ENCODE measurements at places on chromosomes 2 and 18.

DNA sequence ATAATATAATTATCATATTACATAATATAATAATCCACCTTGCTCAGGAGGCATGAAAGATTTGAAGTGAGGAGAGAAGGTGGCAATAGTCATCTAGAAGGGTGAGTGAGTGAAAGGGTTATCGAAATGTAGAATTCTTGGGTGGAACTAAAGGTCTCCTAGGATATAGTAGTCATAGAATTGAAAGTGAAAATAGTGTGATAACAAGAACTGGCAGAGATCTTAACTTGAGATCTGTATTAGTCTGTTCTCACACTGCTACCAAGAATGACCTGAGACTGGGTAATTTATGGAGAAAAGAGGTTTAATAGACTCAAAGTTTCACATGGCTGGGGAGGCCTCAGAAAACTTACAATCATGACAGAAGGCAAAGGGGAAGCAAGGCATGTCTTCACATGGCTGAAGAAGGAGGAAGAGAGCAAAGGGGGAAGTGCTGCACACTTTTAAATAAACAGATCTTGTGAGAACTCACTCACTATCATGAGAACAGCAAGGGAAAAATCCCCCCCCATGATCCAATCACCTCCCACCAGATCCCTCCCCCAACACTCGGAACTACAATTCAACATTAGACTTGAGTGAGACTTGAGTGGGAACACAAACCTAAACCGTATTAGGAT, 351.5 kb downstream of the NR4A2 start:
- DNase-seq: no peak

- no peak for DNase-seq
Measured at GRCh38 chr2:201830666-201831065, 24.3 kb downstream of the CDK15 start.

- no peak for DNase-seq
Measured at GRCh38 chr2:101026253-101026701, 24.2 kb downstream of the RPL31 start.

- DNase-seq: no peak
Measured at GRCh38 chr18:834082-834720, 22.2 kb upstream of the YES1 start.

All from CD4-positive, alpha-beta memory T cell (primary cell).